ENCODE measurements at places on chromosomes 5 and 9.
A peak's percentile ranks its signal among the peaks of the same experiment; 100 is the strongest.

- DNase-seq = no peak
Observed at GRCh38 chr9:32587901-32588300, 14.9 kb upstream of the NDUFB6 start.

GRCh38 chr5:65021527-65022226 is 252.9 kb downstream of the CWC27 start:
- DNase-seq = no peak

DNA sequence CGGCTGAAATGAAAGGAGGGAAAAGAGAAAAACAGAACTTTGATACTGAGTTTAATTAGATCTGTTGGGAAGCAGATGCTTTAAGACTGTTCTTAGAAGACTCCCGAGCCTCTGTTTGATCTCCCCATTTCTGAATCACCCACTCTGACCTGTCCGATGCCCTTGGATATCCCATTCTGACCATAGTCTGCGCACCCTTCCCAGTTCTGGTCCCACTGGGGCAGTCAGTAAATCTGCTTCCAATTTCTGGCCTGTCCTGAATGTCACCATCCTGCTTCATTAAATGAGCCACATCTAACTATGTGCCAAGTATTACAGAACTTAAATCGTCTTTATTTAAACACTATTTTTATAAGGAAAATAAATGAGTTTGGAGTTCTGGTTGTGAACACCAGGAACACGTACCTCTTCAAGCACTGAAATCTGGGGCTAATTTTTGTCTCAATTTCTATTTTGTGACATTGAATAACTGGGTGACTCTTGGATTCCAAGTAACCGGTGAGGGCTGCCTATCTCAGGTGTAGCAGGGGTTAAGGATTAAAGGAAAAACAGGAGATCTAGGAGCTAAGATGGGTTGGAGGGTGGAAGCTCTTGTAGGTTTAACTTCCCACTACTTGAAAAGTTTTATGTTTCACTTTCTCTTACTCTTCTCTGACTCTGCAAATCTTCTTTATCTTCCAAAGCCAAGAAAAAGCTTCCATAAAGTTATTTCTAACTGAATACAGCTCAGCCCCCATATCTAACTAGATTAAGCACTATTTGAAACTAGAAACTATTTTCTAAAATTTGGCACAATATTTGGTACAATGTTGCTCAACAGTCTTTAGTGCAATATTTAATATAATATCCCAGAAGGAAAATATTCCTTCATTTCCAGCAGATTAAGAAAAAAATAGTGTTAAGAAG is 40.1 kb downstream of the ALDH1A1 start:
- no peak for DNase-seq

GRCh38 chr5:177198738-177199137 is 65.2 kb downstream of the NSD1 start:
- DNase-seq = no peak

- no peak for DNase-seq
Observed at GRCh38 chr5:94181895-94182294, 436.5 kb downstream of the KIAA0825 start.

- DNase-seq = no peak
Observed at GRCh38 chr5:96861076-96861475, 15.2 kb upstream of the ERAP2 start.

- DNase-seq = no peak
Observed at GRCh38 chr5:149273237-149273636, 1.6 kb downstream of the AFAP1L1 start.

DNA sequence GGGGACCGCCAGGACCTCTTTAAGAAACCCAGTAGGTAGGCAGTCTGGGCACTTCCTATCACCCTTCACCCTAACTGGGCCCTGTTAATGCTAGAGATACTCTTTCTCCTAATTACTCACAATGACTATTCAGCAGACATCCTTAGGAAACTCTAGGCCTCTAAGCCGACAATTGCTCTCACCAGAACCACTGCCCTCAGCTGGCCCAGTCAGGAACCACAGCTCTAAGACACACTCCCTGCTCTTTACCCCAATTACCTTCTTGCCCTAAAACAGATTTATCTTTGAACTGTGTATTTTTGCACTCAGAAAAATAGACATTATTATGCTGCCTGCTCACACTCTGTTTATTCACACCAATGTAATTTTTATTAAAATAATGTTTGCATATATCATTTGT is 432.6 kb upstream of the SLC30A5 start:
- DNase-seq = no peak

GRCh38 chr5:96963267-96963666 is 27.4 kb downstream of the LNPEP start:
- no peak for DNase-seq

DNA sequence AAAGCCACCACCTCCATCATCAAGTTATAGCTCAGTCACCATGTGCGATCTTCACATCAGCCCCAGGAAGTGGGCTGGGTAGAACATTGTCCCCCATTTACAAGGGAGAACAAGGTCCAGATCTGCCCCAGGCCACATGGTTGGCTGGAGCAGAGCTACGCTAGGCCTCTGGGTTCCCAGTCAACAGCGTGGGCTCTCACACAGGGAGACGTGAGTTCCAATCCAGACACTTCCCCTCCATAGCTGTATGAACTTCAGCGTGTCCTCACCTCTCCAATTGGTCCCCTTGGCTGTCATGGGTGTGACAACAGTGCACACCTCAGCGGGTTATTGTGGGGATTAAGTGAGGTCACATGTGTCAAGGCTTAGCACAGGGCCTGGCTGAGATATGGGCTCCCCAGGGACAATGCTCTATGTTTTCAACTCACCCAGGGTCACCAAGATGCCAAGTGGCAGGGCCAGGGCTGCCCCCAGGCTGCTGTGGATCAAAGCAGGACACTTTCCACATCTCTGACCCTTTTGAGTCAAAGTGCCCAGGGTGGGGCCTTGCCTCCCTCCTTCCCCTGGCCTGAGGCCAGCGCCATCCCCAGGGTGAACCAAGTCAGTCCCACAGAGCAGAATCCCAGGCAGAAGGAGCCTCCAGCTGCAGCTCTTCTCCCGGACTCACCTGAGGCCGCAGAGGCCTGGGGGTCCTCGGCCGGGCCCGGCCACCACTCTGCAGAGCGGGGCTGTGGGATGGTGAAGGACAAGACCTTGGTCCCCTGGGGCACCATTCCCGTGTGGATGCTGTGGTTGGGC is 19.8 kb downstream of the AKNA start:
- no peak for DNase-seq

- DNase-seq = no peak
Observed at GRCh38 chr5:65668696-65669095, 43.9 kb downstream of the SHLD3 start.

DNA sequence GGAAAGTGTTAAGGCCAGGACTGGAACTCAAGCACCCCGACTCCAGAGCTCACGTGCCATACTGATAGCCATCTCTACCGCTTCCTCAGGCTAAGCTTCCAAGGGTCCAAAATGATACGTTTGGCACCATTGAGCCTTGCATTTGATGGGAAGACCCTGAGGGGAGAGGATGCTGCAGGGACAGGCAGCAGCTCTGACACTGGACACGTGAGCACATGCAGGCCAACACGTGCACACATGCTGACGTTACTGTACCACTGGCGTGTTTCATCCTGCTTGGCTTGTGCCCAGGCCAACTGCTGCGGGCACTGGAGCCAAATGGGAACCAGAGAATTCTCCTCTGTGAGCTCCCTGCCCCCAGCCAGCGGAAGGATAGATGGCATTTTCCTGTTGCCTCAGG is 5.2 kb downstream of the FAT2 start:
- no peak for DNase-seq

DNA sequence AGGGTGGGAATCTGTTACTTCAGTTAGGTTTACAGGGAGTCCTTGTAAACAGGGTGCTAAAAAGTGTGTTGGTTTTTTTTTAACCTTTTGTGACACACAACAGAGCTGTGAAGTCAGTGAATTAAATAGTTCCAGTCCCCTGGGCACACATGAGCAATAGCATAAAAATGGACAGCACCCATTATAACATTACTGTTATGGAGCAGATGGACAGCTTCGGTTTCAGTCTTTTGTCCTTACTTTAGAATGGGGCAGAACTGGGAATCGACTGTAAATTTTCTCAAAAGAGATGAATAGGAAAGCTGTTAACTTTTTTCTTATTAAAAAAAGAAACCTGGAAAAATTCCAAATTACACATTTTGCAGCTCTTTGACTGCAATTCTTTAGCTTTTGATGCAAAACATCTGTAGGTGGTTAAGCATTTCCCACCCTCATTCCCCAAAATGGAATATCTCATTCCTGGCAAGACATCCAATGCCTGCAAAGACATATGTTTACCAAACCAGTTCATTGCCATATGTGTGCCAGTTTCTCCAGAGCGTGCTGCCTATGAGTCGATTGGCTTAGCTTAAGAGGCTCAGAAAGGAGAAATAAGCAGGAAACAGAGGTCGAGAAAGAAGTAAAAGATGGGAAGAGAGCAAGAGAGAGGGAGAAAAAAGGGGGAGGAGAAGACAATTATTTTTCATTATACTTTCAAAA is 212.3 kb upstream of the TMEM161B start:
- DNase-seq = no peak

DNA sequence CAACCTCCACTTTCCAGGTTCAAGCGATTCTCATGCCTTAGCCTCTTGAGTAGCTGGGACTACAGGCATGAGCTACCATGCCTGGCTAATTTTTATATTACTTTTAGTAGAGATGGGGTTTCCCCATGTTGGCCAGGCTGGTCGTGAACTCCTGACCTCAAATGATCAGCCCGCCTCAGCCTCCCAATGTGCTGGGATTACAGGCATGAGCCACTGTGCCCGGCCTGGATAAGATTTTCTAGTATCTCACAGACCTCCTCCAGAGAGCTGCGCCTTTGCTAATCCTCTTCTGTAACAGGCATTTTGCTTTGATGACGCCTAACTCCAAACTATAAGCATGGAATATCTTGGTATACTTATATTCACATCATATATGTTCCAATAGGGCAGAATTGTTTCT is 99.4 kb downstream of the FSTL4 start:
- DNase-seq = no peak

DNA sequence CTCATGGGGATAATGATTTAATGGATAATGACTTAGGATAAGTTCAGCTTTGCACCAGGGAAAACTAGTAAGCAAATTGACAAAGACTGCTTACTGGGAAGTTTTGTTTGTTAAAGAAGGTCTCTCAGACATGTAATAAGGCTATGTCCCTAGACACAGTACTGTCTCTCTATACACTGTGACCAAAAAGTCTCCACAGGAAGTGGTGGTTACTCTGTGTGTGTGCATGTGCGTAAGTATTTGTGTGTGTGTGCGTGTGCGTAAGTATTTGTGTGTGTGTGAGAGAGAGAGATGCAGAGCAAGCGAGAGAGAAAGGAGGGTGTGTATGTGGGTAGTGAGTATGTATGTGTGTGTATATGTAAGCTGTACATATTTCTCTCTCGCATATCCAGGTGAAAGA is 229.6 kb downstream of the GLIS3 start:
- DNase-seq = no peak

DNA sequence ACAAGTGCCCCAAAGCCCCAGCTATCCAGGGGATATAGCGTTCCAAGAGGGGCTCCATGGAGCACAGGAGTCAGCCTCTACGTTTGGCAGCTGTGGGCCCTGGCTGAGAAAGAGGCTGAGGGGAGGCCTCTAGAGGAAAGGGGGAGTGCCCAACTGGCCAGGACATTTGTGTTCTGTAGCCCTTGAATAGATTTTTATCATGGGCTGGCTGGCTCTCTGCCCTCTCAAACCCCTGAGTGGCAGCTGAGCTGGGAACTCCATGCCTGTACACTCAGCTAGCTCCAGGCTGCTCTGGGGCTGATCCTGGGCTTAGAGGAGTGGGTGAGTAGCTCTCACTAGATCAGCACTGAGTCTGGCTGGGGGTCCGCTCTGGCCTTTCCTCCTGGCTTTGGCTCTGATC is 285.0 kb downstream of the ZSWIM6 start:
- no peak for DNase-seq

- DNase-seq = no peak
Observed at GRCh38 chr5:95654196-95654595, 7.6 kb downstream of the RFESD start.

DNA sequence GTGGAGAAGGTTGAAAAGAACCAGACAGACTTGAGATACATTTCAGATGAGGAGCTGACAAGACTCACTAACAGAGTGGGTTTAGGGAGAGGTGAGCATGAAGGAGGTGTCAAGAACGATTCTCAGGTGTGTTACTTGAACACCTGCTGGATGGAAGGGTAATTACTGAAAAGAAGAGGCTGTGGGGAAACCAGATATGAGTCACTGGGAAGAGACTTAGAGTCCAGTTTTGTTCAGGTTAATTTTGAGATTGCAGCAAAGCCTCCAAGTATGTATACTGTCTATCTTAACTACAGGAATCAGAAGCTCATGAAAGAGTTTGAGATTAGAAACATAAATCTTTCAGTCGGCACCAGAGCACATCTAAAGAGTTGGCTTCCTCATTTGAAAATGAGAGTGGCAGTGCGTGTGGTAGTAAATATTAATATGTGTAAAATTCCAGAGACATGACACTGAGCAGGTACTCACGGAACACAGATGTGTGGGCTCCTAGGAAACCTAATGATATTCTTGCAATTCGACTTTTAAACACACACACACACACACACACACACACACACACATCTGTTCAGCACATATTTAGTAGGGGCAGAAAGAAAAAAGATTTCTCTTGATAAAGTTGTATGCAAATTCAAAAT is 197.1 kb downstream of the CDH18 start:
- no peak for DNase-seq

GRCh38 chr9:35489313-35490154 is at the start of gene RUSC2:
Gene RUSC2, plus strand, starts transcription at chr9:35490111. Its CDS starts 56,411 bp downstream, at chr9:35546522.
- DNase-seq = peak; percentile 55

All from T-cell (primary cell).